ENCODE measurements at places on chromosomes 3 and 15. TPM values are rescaled to one million over a fixed set of nuclear protein-coding genes. Genes with fewer than 3 reads are reported as not detected.

DNA sequence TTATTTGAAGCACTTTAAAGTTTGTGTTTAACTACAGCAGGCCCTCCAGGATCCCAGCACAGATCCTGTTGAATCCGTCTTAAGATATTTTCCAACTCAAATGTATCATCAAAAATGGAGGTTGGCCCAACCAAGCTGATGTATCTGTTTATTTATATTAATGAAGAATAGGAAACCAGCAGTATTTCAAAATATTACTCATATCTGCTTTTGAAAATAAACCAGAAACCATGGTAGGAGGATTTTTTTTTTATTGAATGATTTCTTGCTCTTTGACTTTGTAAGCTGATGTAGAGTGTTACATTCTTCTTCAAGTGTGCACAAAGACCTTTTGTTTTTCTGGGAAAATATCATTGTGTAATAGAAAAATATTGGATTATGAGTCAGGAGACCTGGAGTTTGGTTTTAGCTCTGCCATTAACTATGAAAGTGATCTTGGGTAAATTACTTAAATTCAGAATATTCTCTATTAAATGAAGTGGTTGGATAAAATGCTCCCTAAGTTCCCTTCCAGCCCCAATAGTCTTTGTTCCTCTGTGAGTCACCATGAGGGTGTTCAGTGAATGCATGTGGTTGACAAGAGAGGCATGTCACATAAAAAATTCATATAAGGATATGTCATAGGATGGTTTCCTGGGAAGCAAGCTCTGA, 221.3 kb upstream of the GAP43 start:
- DNase-seq = no peak

- DNase-seq = peak; percentile 58
These were observed 40.1 kb upstream of the TAFA4 start for GRCh38 chr3:68972358-68972979.

AHSG gene
- not detected for total RNA-seq

REC114 gene
- total RNA-seq = not detected

GRCh38 chr3:56724676-56725075, 41.6 kb upstream of the TASOR start:
- no peak for DNase-seq

HIGD2B gene
- not detected for total RNA-seq

CD276 gene
- 108 TPM for total RNA-seq

HAPLN3 gene
- 2.6 TPM for total RNA-seq

GRCh38 chr15:60006203-60006862, 2.2 kb downstream of the FOXB1 start:
- DNase-seq = peak; percentile 21

GRCh38 chr3:136250903-136251460, 842 bp downstream of the PCCB start:
- peak; percentile 91 for DNase-seq

TRH gene
- total RNA-seq = not detected

DNA sequence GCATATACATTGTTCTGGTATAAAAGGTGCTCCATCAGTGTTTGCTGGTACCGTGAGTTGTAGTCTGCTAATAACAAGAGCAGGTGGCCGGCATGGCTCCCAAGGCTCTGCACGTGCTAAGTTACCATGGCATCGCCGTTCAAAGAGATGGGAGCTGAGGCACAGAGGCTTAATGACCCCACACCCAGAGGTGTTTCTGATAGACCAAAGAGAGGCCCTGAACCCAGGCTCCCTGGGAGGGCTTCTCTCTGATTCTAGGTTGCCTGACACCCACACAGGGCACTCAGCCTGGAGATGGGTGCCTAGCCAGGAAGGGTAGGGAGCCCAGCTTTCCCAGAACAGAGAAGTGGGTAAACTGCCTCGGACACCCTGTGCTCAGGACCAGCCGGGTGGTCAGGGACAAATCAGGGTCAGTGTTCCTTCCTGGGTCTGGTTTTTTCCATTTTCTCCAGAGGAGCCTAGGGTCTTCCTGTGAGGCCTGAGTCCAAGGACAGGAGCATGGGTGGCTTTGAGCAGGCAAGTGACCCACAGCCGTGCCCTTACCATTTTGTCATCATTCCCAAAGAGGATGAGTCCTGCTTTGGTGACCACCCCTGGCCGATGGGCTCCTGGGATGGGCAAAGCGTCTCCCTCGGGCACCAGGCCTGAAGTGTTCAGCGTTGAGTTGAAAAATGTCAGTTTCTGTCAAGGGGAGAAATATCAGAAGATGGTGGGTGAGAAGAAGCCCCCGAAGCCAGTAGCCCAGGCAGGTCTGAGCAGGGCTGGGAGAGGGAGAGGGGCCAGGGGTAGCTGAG, 27.3 kb downstream of the ALDH1L1 start:
- no peak for DNase-seq

- no peak for DNase-seq
These were observed 164.0 kb downstream of the PDCD6IP start for GRCh38 chr3:33962396-33962795.

- no peak for DNase-seq
These were observed 122.3 kb downstream of the ALDH1A2 start for GRCh38 chr15:57943171-57943570.

- DNase-seq = no peak
These were observed 505.1 kb downstream of the IGSF11 start for GRCh38 chr3:118529554-118529953.

DNA sequence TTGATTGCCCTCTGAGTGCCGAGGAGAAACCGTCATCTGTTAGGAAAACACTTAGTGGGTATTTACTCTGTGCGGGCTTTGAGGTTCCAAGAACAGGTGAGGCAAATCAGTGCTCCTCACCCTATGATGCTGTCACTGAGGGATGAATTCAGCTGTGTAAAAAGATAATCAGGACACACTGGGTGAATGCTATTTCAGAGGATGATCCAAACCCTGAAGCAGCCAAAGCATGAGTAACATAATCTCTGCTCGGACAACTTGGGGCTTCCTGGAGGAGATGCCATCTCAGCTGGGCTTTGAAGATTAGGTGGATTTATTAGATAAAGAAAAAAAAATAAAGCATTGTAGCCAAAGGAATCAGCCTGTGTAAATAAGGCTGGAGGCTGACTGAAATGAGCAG, 10.5 kb upstream of the GADL1 start:
- DNase-seq = no peak

- DNase-seq = no peak
These were observed 45.0 kb downstream of the SMAD3 start for GRCh38 chr15:67110361-67110781.

DNA sequence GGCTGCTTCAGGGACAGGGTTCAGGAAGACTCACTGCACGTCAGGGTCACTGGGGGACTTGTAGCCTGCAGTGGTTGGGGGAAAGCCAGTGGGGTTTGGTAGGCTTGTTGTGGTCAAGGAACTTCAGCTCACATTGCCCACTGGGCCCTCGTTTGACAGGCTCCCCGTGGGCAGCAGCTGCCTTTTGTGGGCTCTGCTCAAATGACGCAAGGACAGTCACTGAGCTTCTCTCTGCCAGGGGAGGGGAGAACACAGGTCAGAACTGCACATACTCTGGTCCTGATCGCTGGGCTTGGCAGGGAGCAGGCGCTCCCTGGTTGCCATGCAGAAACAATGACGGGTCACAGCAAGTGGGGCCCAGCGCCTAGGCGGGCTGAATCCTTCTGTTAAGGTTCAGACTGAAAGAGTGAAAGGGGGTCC, 45.5 kb downstream of the FAM174B start:
- no peak for DNase-seq

KNG1 gene
- not detected for total RNA-seq

TUSC2 gene
- total RNA-seq = 29.3 TPM

MEIS2 gene
- 45.0 TPM for total RNA-seq

CLRN1 gene
- total RNA-seq = 10.9 TPM
